NCI-H2171 (cell line): ENCODE measurements at places on chromosomes 1 and 21.

DNA sequence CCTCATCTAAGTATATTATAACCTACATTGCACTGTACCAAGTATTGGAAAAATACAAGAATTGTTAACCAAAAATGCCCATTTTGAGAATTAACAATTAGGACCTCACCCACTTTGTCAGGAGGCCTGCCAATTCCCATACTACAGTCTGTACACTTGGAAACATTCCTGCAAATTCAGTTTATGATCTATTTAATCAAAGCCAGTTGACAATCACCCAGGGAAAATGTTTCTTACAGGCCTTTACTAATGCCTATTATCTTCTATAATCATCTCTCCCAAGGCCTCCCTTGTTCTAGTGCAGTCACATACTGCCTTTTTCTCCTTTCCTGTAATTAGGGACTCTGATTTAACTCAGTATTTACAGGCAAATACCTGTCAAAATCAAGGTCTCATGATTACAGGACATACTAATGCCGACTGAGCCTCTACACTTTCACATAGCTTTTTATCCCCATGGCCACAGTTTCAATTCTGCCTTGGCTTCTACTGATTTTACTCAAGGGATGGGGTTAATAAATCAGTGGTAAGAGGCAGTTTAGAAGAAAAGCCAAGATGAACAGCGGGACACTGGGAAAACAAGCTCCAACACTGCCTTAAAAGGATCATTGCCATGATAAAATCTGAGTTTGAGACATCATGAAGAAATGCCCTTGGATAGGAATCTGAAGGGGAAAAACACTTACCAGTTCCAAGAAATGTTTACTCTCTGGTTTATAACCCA is 338.7 kb downstream of the VAV3 start:
- DNase-seq, result no peak

DNA sequence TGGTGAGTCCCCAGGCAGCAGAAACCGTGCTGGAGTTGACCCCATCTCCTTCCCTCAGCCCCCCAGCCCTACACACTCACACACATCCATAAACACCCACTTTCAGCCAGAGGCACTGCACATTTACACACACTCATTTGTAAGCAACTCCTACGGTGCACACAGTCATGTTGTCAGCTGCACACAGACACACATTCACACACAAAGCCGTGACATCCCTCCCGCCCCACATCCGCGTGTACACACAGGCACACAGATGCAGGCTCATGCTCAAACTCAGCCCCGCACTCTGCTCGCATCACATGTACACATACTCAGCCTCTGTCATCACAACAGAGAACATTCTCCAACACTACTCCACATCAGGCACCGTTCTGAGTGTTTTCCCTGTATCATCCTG is 47.6 kb downstream of the LACTBL1 start:
- DNase-seq, result no peak

- no peak for DNase-seq
Observed at GRCh38 chr1:107526524-107527198, 385.8 kb downstream of the NTNG1 start.

GRCh38 chr1:229597877-229598276 is 28.0 kb downstream of the TAF5L start:
- DNase-seq, result no peak
